ENCODE measurements at places on chromosomes 12 and 14. TPM values are rescaled to one million over a fixed set of nuclear protein-coding genes. Genes with fewer than 3 reads are reported as not detected.
A peak's percentile ranks its signal among the peaks of the same experiment; 100 is the strongest.

The TAS2R7 gene
- not detected for total RNA-seq

GRCh38 chr12:104585448-104586055, 128.8 kb downstream of the CHST11 start:
- no peaks in the 10 kb centered on the region for H3K36me3 ChIP-seq
- no peak for ATAC-seq
- peaks cover 39% of the 10 kb centered on the region for H3K4me1 ChIP-seq
- H3K27ac ChIP-seq, result peak overlapping the region; percentile 75

GRCh38 chr12:46743456-46743855, 82.3 kb downstream of the SLC38A4 start:
- H3K4me3 ChIP-seq, result no peak overlapping the region
- H3K27ac ChIP-seq, result no peak overlapping the region
- H3K36me3 ChIP-seq, result no peaks in the 10 kb centered on the region
- no peaks in the 10 kb centered on the region for H3K4me1 ChIP-seq
- H3K27me3 ChIP-seq, result peaks cover 3% of the 10 kb centered on the region
- ATAC-seq, result no peak

DNA sequence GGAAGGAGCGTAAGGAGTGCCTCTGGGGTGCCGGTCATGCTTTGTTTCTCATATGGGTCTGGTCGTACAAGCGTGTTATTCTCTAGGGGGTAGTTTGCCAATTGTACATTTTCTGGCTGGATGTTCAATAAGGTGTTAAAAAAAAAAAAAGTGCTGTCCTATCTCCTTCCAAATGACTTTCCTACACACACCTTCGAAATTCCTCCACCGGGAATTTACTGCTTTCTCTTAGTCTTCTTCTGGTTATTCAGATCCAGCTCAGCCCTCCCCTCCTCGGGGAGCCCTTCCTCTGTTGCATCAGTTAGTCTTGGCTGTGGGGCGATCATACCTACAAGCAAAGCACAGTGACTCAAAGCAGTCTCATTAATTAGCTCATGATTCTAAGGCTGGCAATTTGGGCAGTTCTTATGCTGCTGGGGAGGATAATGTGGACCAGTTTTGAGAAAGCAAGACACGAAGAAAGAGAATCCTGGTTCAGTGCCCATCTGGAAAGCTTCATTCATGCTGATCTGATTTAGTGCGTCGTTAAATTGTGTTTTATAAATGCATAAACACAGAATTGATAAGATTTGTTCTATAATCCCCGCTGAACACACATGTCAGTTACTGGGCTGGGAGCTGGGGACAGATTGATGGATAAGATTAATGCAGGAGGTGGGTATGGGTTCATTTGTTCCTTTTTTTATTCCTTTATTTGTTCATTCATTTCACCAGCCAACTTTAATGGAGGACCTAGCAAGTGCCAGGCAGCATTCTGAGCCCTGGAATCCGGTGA, 9.2 kb upstream of the CLMN start:
- no peak for ATAC-seq
- no peaks in the 10 kb centered on the region for H3K4me1 ChIP-seq
- no peak overlapping the region for H3K27ac ChIP-seq
- H3K27me3 ChIP-seq, result peaks cover 5% of the 10 kb centered on the region

GRCh38 chr12:92506891-92507290, 195.9 kb upstream of the PLEKHG7 start:
- H3K27ac ChIP-seq, result peak overlapping the region; percentile 91
- no peak for ATAC-seq
- no peak overlapping the region for H3K4me3 ChIP-seq
- H3K4me1 ChIP-seq, result peaks cover 21% of the 10 kb centered on the region

The SRSF5 gene
- 280 TPM for total RNA-seq

DNA sequence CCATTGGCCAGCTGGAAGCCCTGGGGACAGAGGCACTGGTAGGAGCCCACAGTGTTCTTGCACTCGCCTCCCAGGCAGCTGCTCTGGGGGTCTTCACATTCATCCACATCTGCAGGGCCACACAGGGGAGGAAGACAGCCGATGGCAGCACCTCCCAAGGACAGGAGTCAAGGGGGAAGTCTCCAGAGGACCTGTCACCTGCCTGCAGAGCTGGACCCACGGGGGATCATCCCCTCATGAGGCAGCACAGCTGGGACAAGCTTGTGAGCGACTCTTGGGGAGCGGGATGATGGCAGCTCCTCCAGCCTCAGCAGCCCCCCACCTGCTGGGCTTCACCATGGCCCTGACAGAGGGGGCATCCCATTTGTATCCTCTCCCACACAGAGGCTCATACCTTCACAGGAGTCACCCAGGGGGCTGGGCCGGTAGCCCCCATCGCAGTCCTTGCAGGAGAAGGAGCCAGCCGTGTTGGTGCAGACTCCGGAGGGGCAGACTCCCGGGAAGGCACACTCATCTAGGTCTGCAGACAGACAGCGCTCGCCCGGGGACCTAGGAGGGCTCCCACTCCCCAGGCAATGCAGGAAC, 15.4 kb downstream of the ISCA2 start:
- no peak overlapping the region for H3K27ac ChIP-seq
- no peaks in the 10 kb centered on the region for H3K4me1 ChIP-seq
- H3K4me3 ChIP-seq, result no peak overlapping the region
- no peak for ATAC-seq
- H3K36me3 ChIP-seq, result no peaks in the 10 kb centered on the region

DNA sequence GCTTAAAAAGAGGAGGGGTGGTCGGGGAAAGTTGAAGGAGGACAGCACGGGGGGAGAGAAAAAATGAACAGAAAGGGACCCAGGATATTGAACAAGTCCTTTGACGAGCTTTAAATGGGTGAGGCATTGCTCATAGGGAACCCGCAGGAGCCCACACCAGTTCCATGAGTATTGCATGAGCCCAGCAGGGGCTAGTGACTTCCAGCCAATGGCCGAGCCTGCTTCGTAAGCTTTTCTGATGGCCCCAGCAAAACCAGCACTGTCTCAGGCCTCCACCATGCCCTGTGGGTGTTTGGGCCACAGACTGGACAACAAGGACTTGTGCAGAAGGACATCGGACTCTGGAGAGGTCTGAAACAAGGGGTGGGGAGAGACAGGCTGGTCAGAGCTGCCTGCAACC, 109.5 kb downstream of the ZFP36L1 start:
- H3K4me1 ChIP-seq, result peaks cover 47% of the 10 kb centered on the region
- no peak for ATAC-seq
- H3K27me3 ChIP-seq, result no peaks in the 10 kb centered on the region
- no peaks in the 10 kb centered on the region for H3K36me3 ChIP-seq
